ENCODE measurements at places on chromosomes 16 and 17. TPM values are rescaled to one million over a fixed set of nuclear protein-coding genes. Genes with fewer than 3 reads are reported as not detected.
A peak's percentile ranks its signal among the peaks of the same experiment; 100 is the strongest.

The SPOP gene
- 77.1 TPM for total RNA-seq

The OTOP2 gene
- not detected for total RNA-seq

The MGAT5B gene
- total RNA-seq: 0.23 TPM

GRCh38 chr17:59695945-59696681, 11.1 kb downstream of the PTRH2 start:
- H3K27me3 ChIP-seq: no peaks in the 10 kb centered on the region
- no peak for DNase-seq

GRCh38 chr17:30300818-30301217, 9.1 kb upstream of the BLMH start:
- H3K36me3 ChIP-seq: no peaks in the 10 kb centered on the region
- no peak overlapping the region for H3K4me3 ChIP-seq
- no peaks in the 10 kb centered on the region for H3K27me3 ChIP-seq
- DNase-seq: no peak

- peak overlapping the region; percentile 62 for H3K4me3 ChIP-seq
- no peak for DNase-seq
- H3K27ac ChIP-seq: no peak overlapping the region
- no peaks in the 10 kb centered on the region for H3K27me3 ChIP-seq
- H3K4me1 ChIP-seq: no peaks in the 10 kb centered on the region
- no peaks in the 10 kb centered on the region for H3K36me3 ChIP-seq
Measured at GRCh38 chr16:88651276-88651988, 579 bp upstream of the CYBA start.

DNA sequence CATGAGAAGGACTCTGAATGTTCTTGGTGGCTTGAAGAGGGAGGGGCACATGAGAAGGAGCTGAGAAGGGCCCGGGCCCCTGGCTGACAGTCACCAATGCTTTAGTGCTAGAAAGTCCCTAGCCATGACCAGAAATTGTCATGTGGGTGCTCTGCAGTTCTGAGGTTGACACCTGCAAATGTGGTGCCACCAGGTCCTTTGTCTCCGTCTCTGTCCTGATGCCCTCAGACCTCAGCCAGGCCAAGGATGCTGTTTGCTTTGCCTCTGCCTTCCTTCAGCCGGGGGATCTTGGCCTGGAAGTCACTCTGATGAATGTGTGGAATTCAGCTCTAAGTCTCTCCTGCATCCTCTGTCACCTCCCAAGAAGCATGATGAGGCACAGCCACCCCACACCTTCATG, 63.6 kb downstream of the TNFRSF13B start:
- no peak for DNase-seq
- no peaks in the 10 kb centered on the region for H3K27me3 ChIP-seq
- H3K36me3 ChIP-seq: no peaks in the 10 kb centered on the region
- no peak overlapping the region for H3K27ac ChIP-seq
- H3K4me3 ChIP-seq: no peak overlapping the region
- no peaks in the 10 kb centered on the region for H3K4me1 ChIP-seq

GRCh38 chr17:51768706-51769105, 389.8 kb downstream of the CA10 start:
- H3K27me3 ChIP-seq: no peaks in the 10 kb centered on the region
- H3K4me3 ChIP-seq: no peak overlapping the region
- no peak for DNase-seq
- peaks cover 2% of the 10 kb centered on the region for H3K4me1 ChIP-seq
- no peaks in the 10 kb centered on the region for H3K36me3 ChIP-seq
- no peak overlapping the region for H3K27ac ChIP-seq

DNA sequence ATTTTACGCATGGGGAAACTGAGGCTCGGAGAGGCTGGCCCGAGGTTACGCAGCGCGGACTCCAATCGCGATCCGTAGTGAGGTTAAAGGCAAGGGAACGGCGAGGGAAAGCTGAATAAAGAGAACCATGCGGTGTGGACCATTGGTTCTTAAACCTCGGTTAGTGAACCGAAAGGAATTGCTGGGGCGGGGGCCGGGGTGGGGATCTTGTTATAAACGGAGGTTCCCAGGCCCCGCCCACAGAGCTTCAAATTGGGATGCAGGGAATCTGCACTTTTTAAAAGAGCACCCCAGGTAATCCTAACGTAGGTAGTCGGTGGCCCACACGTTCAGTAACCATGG, 524 bp downstream of the IQCK start:
- H3K36me3 ChIP-seq: no peaks in the 10 kb centered on the region
- peak overlapping the region; percentile 67 for H3K4me3 ChIP-seq
- no peaks in the 10 kb centered on the region for H3K27me3 ChIP-seq

DNA sequence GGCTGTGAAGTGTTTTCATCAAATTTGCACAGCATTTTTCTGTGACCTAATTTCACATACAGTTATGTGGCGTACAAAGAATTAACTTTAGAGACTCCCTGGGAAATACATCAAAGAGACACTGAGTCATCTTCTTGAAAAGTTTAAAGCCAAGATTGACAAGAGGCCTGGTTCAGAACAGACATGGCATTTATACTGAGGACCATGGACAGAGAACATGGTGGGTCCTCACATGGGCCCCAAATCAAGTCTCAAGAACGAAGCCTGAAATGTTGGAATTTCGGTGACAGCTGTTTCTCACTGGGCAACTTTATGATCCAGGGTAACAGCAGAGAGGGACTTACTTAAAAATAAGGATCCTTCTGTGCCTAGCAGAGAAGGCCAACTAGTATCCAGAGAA, 311.5 kb upstream of the KCNJ16 start:
- no peaks in the 10 kb centered on the region for H3K27me3 ChIP-seq
- H3K36me3 ChIP-seq: no peaks in the 10 kb centered on the region
- H3K27ac ChIP-seq: no peak overlapping the region
- DNase-seq: no peak
- H3K4me3 ChIP-seq: no peak overlapping the region

DNA sequence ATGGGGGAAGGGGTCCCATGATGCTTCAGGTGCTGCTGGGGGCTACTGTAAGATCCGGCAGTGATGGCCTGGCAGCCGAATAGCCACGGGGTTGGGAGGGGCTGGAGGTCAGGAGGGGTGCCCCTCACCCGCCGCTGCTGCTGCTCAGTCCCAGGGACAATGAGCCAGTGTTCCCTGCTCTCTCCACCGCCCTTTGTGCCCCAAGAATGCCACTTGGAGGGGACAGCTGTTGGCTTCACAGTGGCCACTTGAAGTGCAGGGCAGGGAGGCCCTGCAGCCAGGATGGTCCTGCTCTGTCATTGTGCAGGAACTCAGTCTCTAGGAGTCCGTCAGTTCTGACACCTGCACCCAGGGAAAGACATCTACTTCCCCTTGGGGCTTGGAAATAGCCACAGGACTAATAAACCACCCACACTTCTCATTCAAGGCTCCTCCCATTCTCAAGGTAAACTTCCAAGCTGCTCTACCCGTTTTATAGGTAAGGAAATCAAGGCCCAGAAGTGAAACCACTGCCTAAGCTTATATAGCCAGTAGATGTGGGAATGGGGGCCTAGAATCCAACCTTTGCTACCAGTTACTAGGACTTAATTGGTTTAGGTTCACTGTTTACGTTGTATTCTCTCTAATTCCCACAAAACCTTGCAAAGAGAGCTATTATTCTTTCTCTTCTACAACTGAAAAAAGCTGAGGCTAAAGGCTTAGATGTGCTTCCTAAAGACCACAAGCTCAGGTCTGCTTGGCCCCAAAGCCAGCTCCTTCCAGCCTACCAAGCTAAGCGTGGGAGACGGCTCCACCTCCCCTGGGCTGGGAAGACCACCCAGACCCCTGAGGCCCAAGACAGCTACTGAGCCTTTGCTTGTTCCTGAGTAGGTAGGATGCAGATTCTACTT, 6.2 kb upstream of the CPSF4L start:
- peaks cover 9% of the 10 kb centered on the region for H3K4me1 ChIP-seq
- no peak overlapping the region for H3K27ac ChIP-seq
- no peak overlapping the region for H3K4me3 ChIP-seq
- DNase-seq: no peak

- no peaks in the 10 kb centered on the region for H3K4me1 ChIP-seq
- H3K27me3 ChIP-seq: no peaks in the 10 kb centered on the region
- H3K27ac ChIP-seq: no peak overlapping the region
- no peaks in the 10 kb centered on the region for H3K36me3 ChIP-seq
- H3K4me3 ChIP-seq: no peak overlapping the region
Measured at GRCh38 chr17:70447588-70447987, 278.3 kb downstream of the KCNJ2 start.

DNA sequence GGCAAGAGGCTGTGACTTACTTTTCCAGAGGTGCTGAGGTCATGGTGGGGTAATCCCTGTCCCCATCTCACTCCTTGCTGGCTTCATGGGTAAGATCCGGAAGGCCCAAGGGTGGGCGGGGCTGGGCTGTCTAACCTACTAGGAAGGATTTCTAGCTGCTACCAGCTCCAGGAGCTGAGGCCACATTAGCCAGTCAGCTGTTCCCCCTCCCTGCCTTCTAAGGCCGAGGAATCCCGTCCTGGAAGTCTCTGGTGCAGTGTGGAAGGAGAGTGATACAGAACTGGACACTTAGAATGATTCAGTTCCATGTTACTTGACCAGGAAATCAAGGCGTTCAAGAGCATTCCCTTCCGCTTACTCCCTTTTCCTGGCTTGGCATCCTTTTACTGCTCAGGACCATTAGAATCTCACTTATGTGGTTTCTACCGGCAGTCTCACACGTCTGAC, 8.9 kb downstream of the GNGT2 start:
- DNase-seq: no peak
- H3K27ac ChIP-seq: no peak overlapping the region
- H3K36me3 ChIP-seq: no peaks in the 10 kb centered on the region
- no peaks in the 10 kb centered on the region for H3K27me3 ChIP-seq
- H3K4me1 ChIP-seq: no peaks in the 10 kb centered on the region

DNA sequence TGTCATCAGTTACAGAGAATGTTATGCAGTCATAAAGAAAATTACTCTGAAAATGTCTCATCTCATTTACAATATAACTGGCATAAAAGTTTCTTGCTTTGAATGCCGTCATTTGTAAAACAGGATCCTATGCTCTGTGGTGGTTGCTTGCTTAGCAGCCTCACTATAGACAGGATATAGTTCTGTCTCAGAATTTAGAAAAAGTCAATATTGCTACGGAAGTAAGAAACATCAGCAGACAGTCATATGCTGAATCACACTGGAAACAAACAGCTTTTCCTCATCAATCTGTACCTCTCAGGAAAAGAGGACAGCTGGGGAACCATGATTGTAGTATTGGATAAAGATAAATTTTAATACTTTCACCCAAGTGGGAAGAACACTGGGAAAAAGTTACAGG, 105.5 kb downstream of the MYO1D start:
- no peaks in the 10 kb centered on the region for H3K4me1 ChIP-seq
- no peak overlapping the region for H3K27ac ChIP-seq
- H3K36me3 ChIP-seq: no peaks in the 10 kb centered on the region
- no peak for DNase-seq

Measured in ovary (tissue), 10 donors.